ENCODE measurements at places on chromosomes 13 and 19.

DNA sequence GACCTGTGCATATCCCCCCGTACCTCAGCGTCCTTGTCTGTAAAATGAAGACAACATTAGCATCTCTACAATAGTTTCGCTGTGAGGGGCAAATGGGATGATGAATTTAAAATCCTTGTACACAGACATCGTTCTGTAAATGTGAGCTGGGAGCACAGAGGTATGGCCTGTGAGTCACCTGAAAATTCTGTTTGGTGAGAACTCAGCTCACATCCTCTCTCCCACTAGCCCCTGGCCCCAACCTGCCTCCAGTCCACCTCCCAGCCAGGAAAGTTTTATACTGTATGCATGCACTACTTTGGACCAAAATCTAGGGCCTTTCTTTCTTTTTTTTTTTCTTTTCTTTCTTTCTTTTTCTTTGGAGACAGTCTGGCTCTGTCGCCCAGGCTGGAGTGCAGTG, 8.7 kb upstream of the IZUMO2 start:
- no peak for DNase-seq

DNA sequence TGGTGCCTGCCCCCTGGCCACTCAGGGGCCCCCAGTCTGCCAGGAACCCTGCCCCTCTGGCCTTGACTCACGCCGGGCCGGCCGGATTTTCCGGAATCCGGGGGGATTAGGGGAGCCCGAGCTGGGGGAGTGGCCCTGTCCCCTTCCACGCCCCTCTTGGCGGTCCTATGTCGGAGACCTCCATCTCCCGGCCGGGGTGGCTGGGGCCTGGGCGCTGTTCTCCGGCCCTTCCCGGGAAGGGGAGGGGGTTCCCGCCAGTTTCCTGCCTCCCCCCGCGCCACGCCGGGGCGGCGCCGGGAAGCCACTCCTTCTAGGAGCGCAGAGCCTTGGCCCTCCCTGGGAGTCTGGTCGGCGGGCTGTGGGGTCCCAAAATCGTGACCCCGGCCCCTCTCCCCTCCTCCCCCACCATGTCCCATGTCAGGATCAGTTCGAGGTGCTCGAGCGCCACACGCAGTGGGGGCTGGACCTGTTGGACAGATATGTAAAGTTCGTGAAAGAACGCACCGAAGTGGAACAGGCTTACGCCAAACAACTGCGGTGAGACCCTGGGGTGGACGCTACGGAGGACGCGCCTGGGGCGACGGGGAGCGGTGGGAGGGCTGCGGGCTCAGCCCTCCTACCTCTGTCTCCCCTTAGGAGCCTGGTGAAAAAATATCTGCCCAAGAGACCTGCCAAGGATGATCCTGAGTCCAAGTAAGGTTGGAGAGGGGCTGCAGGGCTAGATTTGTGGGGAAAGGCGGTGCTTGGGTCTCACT, 1.3 kb downstream of the TRIP10 start:
- no peak for DNase-seq

DNA sequence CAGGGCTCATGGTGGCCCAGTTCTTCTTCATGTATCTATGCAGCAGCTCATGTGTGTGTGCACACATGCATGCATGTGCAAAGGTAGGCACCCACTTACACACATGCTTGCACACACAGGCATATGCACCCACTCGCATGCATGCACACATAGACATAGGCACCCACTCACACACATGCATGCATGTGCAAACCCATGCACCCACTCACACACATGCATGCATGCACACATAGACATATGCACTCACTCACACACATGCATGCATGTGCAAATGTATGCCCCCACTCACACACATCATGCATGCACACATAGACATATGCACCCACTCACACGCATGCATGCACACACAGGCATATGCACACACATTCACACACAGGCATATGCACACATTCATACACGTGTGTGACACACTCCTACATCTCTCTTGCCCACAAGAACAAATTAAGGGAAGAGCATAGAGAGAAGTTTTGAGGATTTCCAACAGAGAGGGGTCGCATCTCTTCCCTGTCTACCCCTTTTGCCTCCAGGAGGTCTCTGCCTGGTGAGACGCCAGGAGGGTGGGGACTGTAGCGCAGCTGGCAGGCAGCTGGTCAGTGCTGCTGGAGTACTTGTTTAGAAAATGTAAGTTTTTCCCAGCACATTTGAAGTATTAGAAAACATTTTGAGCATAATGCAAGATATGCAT, 63.9 kb upstream of the ARHGEF7 start:
- DNase-seq = no peak

DNA sequence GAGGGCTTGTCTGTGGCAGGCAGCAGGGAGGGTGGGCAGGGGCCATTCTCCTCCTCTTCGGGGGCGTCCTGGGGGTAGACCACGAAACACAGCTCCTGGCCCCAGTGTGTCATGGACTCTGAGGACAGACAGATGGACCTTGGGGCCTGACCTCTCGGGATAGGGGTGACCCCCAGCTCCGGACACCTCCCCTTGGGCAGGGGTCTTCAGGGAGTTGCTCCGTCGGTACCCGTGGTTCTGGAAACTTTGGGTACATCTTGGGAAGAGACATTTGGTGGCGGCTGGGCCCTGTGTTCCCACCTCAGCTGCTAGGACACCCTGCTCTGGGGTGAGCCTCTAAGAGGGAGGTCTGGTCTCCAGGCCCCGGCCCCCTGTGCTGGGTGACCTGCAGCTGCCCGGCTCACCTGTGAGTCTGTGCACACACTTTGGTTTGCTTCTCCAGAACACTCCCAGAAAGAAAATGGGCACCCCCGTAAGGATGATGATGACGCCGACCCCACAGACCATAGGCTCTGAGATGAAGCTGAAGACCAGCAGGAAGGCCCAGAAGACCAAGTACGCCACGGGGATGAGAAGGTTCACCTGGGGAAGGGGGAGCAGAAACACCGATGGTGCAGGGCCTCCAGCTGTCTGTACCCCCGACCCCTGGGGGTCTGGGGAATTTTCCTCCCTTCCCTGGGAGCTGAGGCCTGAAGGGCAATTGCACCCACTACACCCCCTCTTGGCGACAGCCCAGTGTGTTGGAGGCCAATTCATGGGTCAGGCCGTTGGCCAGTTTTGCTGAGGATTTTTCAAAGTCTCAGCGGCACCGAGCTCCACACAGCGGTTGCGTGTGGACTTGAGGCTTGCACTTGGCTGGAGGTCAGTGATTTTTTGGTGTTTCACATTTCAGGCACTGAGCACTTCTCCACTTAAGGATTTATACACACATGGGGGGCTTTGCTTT, 15.0 kb downstream of the LRP3 start:
- no peak for DNase-seq

- no peak for DNase-seq
Observed at GRCh38 chr19:45575216-45575615, 9.4 kb downstream of the OPA3 start.

DNA sequence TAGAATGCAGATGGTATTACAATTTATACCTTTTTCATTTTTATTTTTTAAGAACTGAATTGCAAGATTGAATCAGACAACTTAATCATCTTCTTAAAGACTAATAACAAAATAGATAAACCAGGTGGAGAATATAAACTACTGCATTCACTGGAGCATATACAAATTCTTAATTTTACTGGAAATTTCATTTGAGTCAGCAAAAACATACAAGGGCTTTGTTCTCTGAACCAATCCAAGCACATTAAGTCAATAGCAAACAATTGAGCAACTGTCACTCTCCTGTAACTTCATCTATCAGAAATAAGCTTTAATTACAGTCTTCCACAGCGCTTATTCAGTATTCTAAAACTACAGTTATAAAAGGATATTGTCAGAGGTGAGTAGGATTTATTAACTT, 167.4 kb upstream of the OBI1 start:
- DNase-seq = no peak

- no peak for DNase-seq
Observed at GRCh38 chr13:44172281-44172810, 201.3 kb upstream of the SERP2 start.

GRCh38 chr19:8320564-8321066, 560 bp downstream of the NDUFA7 start:
- DNase-seq = no peak

DNA sequence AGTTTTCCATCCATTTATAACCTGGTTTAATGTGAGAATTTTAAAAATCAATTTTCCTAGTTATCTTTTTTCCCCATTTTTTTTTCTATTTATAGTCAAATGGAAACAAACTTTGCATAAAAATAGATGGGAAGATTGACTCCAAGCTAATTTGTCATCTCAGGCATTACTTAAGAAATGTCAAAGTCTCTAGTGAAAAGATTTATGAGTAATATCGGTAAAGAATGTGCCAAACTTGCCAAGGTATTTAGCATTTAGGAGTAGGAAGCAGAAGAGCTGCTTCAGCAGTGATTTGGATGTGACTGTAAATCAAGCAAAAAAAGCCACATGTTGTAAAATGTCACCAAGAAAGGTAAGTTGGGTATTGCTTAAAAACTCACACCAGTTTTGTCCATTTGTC, 108.6 kb downstream of the LACC1 start:
- DNase-seq = no peak
